ENCODE measurements at places on chromosomes 2 and 18.

DNA sequence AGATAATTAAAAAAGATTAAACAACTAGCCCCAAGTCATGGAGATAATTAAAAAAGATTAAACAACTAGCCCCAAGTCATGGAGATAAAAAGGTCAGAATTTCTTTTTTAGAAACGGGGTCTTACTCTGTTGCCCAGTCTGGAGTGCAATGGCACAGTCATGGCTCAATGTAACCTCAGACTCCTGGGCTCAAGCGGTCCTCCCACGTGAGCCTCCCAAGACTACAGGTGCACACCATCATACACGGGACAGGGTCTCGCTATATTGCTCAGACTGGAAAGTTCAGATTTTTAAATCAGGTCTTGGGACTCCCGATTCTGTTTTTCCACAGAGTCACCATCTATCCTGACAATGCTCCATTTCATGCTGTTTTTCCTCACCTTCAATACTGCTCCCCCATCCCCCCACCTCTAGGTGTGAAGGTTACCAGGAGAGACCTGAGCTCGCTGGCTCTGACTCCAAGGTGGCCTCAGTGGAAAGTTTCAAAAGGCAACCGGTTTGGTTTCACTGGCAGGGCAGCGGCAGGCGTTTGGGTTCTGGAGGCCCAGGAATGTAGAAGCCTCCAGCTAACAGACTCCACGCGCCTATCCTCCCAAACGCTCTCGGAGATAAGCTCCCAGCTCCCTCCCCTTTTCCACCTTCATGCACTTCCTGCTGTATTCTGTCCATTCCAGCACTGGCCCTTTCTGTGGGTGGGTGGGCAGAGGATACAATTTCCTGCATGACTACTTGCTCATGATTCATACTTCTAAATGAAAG lies 2.9 kb upstream of the SEMA4C start:
- no peak for DNase-seq

DNA sequence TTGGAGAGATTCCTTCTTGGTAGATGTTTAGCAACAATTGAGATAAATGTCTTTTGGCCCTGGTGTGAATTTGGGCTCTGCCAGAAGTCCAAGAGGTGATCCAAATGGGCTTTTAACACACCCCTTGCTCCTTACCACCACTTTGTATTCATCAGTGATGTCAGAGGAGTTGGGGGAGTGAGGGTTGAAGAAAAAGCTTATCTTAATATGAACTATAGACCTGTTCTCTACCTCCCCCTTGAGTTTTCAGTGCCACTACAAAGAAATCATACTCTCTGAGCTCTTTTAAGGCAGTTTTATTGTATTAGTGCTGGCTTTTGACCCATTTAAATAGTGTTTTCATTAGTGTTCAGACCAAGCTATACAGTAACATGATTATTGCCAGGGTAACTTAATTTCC lies 229.1 kb downstream of the PHLPP1 start:
- no peak for DNase-seq

- no peak for DNase-seq
Observed at GRCh38 chr18:77071061-77071460, 61.5 kb downstream of the MBP start.

DNA sequence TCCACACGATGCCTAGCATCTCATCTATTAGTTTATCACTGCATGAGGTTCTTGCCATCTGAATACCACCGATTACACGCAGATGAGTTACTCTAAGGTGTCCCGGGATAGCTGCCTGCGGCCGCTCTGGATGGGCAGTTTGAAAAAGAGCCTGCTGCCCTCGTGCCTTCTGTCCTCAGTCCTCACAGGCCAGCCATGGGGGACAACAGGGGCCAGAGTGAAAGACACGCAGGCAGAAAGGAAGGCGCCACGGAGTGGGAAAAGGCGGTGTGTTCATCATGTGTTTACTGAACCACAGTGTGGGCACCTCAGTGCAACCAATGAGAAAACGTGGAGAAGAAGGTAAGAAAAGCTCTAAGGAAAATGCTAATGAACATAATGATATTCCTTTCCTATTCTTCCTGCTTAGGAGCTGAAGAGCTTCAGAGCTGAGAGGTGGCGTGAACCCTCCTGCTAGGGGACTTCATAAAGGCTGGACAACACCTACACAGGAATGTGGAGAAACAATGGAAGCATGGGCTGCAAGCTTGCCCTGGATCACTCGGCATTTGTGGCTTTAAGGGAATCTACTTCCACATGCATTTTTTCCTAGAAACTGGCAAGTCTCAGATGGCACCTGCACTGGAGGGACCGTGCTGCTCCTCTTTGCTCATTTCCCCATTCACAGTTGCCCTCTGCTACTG lies 50.9 kb downstream of the CABYR start:
- no peak for DNase-seq

DNA sequence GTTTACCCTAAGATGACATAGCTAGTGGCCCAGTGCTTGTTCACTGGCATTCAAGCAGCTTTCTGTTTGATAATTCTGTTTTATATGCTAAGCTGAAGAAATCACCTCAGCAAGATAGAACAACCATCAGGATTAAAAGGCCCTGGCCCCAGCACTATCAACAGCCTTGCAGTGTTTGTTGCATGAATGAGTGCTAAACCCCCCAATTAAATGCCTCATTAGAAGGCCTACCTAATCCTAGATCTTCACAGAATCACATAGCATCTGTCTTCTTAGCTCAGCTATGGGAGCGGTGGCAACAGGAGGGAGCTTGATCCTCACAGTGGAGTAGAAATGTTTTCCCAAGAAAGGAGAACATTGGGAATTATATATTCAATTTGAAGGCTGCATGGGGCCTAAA lies 194.1 kb upstream of the HNMT start:
- DNase-seq, result no peak

DNA sequence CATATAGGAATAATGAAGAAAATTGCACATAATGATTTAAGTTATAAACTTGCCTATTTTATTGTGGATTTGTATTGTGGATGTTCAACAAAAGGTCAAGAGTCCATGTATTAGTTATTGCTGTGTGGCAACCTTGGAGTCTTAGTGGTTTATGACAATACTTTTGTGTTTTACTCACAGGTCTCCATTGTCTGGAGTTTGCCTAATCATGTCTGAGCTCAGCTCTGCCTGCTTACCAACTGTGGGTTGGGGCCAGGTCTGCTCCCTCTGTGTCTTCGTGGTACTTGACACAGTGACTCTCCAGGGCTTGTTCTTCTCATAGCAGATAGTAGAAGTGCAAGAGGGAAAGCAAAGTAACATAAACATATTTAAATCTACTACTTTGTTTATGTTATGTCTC lies 382.5 kb downstream of the CBLN2 start:
- no peak for DNase-seq

DNA sequence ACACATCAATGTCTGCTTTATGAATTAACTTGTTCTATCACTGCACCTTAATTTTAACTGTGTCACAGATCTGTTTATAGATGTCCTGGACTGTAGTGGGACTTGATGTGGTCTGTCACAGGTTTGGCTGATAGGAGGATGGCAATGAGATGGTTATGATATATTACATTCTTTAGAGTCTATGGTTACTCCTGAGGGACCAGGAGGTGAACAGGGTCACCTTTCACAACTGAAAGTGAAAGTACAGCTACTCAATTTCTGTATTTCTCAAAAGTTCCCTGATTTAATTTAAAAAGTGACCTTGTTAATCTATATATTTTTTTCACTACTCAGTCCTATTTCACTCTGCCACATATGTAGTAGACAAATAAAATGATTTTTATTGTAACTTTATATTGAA lies 1284.1 kb upstream of the GYPC start:
- DNase-seq, result no peak

- no peak for DNase-seq
Observed at GRCh38 chr2:69250981-69251380, 136.0 kb downstream of the GFPT1 start.

GRCh38 chr2:67873916-67874315 lies 188.9 kb downstream of the C1D start:
- no peak for DNase-seq

GRCh38 chr2:222302178-222303018 lies 3.6 kb upstream of the PAX3 start:
- no peak for DNase-seq

GRCh38 chr2:675051-675450 lies 2.2 kb downstream of the TMEM18 start:
- DNase-seq, result no peak

DNA sequence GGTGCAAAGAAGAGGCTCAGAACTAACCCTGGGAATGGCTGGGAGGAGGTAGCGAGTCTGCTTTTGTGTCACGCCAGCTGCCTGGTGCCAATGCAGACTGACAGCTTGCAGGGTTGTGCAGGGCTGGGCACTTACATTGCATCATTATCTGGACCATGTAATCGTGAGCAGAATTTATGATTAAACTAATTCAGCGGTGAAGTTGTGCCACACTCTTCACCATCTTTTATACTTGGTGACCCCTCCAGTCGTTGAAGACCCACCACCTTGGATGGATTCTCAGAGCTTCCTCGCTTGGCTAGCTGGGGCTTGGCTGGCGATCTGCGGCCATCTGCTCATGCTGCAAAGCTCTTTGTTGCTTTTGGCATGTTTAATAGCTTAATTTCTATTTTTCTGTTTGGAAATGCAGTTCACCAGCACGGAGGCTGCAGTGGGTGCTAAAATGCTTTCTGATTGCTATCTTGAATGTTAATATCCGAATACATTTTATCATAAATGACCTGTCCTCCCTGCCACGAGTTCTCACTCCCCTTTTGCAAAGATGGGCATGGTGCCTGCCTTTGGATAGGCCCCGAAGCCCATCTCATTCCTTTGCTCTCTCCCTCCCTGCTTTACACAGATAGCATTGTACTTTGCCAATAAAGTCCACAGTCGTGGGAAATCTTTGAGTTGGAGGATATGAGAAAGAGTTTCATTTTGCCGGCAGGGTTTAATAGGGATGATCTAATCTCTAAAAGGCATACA lies 188.2 kb downstream of the PRKCE start:
- DNase-seq, result no peak

DNA sequence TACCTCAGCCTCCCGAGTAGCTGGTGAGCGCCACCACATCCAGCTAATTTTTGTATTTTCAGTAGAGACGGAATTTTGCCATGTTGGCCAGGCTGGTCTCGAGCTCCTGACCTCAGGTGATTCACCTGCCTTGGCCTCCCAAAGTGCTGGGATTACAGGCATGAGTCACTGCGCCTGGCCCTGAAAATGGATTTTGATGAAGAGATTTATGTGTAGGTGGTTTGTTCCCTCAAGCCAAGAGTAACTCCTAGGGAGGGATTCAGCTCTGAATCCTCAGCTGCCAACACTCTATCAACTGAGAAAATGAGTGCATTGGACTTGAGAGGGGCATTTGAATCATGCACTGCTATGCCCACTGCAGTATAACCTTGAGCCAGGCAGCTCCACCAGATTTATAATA lies 17.5 kb upstream of the LIPG start:
- DNase-seq, result no peak

GRCh38 chr2:1910021-1910420 lies 165.7 kb upstream of the PXDN start:
- no peak for DNase-seq

DNA sequence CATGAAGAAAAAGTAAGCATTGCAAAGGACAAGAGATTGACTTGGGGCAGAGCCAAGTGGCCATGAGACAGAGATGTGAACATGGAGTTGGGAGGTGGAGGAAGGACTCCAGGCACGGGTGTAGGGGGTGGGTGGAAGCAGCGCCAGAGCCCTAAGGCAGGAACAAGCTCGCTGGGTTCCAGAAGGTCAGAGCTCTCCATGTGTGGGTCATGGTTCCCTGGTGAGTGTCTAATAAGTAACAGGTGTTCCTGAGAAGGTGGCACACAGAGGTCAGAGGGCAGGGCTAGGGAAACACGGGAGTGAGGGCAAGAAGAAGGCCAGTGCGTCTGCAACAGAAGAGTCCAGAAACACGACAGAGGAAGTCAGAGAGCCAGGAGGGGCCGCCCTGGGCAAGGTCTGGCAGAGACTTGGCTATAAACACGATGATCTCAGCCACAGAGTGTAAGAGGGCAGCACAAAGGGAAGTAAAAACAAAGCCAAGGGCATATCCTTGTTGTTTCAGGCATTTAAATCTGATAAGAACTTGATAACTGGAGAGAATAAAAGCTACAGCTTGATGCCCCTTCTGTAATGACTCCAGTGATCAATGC lies 260.8 kb downstream of the TGIF1 start:
- no peak for DNase-seq

DNA sequence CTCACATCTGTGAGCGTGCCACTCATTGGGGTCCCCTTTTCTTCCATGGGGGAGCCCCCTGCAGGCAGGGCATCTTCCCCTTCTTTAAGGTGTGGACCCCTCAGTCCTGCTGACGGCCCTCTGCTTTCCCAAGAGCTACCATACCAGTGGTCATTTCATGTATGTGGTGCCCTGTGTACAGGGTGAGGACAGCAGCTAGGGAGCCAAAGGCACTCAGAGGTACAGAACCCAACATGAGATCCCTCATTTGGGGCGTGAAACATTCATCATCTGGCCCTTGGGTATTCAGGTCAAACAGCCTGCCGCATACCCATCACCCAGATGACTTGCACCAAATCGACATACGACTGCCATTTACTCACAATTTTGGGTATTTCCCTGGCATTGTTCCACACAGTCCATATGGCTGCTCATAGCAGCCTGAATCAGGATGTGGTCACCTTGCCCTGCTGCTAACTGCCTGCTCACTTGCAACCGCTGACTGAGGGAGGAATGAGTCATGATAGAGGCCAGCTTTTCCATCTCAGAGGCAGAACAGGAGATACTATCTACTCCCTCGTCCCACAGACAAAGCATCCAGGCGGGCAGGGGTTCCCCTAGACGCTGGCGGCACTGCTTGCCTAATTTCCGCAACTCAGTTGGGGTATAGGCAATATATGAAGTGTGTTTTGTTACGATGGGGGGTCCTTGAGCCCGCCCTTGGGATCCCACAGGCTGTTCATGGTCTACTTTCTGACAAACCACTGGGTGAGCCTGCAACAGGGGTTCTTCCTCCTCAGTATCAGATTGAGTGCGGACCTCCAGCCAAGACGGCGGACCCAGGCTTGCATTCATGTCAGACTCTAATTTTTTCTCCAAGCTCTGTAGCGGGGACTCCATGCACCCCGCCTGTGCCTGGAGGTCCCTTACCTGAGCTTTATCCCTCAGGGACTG lies 228.6 kb downstream of the SATB2 start:
- DNase-seq, result no peak

- no peak for DNase-seq
Observed at GRCh38 chr2:168234407-168235085, 12.8 kb downstream of the STK39 start.

GRCh38 chr2:207054521-207054920 lies 111.2 kb downstream of the KLF7 start:
- no peak for DNase-seq

- DNase-seq, result no peak
Observed at GRCh38 chr2:100043891-100044255, 98.5 kb downstream of the AFF3 start.

- no peak for DNase-seq
Observed at GRCh38 chr18:59055345-59056032, 84.2 kb upstream of the SEC11C start.

All from germinal center (tissue), 1 donor.